ENCODE measurements at places on chromosomes 12 and 14.

DNA sequence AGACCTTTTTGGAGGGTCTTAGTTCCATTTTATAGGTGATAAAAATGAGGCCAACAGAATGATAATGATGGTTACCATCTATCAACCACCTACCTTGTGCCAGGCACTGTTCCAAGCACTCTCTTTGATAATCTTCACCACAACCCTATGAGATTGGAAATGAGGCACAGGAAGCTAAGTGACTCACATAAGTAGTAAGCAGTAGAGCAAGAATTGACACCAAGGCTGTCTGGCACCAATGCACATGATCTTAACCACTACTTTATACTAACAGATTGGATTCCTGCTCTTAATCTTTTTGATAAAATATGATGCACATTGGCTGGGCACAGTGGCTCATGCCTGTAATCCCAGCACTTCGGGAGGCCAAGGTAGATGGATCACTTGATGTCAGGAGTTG is 91.4 kb downstream of the DRAM1 start:
- no peak for DNase-seq

DNA sequence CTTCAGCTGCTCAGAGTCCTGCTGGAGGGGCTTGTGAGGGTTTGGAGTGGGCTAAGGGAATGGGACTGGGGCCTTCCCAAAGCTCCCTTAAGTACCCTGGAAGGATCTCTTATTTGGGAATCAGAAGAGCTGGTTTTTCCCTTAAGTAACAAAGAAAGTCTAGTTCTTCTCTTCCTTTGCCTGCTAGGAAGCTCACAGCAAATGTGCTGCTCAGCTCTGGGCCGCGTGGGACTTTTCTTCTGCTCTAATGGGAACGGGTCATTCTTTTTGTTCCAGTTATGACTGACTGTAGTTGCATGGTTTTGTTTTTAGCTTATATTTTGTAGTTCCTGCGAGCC is 6.0 kb downstream of the KIF26A start:
- DNase-seq = no peak

- no peak for DNase-seq
Observed at GRCh38 chr14:24463884-24464785, 21.6 kb upstream of the SDR39U1 start.

DNA sequence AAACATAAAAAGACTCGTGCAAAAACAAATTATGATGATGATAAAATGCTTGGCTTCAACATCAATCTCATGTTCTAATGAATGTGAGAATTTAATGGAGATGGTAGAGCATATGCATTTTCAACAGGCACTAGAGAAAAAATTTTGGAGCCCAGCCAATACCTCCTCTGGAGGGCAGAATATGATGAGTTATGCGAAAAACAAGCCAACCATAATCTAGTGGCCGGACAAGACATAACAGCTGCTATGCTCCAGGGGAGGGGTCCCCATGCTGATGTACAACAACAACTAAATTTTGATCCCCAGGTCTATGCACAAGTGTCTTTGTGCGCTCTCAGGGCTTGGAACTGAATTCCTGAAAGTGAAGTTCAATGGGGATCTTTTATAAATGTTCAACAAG is 1197.5 kb downstream of the LRFN5 start:
- no peak for DNase-seq

- DNase-seq = no peak
Observed at GRCh38 chr14:35285168-35286002, 6.8 kb upstream of the PSMA6 start.

DNA sequence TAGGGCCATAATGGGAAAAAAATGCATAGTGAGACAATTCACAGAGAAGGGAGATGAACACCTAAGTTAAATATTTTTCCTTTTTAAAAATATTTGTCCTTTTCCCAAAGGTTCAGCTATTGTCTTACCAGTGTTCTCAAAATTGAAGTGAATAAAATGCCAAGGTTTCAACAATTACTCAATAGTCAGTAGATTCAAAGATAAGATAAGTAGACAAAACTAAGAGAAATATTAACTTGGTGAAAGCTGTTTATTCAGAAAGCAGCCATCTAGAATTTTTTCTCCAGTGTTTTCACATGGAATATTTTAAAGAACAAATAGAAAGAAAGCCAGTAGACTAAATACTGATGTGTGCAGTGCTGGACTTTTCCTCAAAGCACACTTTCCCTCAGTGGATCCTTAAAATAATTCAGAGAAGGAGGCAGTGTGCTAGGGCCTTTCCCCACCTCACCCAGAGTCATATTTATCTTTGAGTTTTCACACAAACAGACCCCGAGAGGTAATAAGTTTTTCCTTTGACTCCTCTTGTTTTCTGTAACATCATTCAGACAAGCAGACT is 144.5 kb upstream of the PLEKHG7 start:
- DNase-seq = no peak

Data from smooth muscle cell of the brain vasculature (primary cell).